Stimulated activated CD8-positive, alpha-beta memory T cell treated with anti-CD3 and anti-CD28 coated beads, Interleukin-12 subunit alpha, Interleukin-12 subunit beta, amount 100 ng/mL, for 1 hour (primary cell): ENCODE measurements at places on chromosomes 5 and 9.

- DNase-seq: no peak
Observed at GRCh38 chr5:38451074-38451725, 105.2 kb downstream of the LIFR start.

DNA sequence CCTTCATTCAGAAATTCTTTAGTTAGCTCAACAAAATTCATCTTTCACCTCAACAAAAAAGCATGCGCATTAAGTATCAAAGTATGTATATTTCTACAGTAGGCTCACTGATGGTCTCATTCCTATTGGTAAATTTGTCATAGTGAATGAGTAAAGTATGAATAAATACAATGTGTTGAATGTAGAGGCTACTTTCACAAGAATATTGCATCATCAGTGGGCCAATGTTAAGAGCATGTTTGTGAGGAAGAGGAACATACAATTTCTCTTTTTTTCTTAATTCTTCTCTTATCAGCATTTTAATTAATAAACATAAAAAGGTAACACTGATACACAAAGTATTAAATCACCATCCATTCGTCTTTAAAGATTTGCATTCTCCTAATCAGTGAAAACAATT is 505.1 kb downstream of the CETN3 start:
- no peak for DNase-seq

DNA sequence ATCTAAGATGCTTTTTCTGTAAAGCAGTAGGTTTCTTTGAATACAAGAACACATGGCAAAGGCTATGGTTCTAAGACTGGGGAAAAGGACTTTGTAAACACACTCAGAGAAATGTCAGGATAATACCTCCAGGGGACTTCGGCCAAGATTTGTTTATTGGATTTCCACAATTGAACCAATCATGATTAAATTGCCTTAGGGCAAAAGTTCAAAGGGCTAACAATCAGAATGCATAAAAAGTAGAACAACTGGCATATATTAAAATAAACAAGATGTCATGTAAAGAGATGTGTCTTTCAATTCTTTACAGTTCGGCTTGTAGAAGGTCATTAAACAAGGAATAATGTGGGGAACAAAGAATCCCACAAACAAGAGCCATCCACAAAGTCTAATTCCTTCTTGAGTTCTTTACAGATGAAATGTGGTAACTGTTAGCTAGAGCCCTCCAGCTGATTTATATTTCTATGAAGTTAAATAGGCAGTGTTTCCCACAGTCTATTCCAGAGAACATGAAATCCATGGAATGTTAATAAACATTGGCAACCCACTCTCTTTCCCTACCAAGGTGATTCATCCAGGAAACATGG is 565.5 kb downstream of the ZNF608 start:
- DNase-seq: no peak

GRCh38 chr5:153573326-153574033 is 83.0 kb downstream of the GRIA1 start:
- DNase-seq: no peak

DNA sequence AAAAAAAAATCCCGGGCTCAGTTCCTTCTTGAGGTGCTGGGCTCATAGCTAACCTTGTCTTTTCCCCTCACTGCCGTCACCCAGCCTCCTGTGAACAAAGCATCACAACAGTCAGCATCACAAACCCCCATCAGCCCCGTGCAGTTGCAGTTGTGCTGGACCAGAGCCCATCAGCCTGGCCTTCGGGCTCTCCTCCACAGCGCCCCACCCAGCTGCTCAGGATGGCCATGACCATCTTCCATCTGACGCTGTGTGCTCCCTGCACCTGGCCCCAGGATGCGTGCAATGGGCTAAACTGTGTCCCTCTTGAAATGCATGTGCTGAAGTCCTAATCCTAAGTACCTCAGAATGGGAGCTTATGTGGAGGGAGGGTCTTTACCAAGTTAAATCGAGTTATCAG is 48.1 kb downstream of the NSUN2 start:
- no peak for DNase-seq

- no peak for DNase-seq
Observed at GRCh38 chr9:129702589-129703520, 37.4 kb downstream of the PRRX2 start.

- DNase-seq: no peak
Observed at GRCh38 chr5:80588858-80589540, 18.9 kb upstream of the ANKRD34B start.

GRCh38 chr5:76204191-76204590 is 121.0 kb downstream of the SV2C start:
- DNase-seq: no peak

DNA sequence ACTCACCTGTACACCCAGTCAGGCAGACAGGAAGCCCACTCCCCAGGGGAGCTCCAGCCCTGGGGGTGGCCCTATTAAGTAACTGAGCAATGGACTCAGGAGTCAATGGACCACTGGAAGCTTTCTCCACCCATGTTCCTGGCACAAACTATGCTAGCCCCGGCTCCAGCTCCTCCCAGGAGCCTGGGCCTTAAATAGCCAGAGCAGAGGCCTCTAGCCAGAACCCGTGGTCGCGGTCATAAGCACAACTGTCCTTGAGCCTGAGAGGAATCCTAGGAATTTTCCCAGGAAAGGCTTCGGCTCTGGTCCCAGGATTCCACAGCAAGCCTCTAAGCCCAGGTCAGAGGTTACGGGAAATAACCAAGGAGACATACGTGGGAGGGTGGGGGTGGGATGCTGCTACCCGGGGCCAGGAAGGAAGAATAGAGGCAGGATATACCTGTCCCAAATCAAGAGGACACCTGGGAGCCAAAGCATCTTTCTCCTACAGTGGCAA is 5.5 kb downstream of the SEPTIN8 start:
- no peak for DNase-seq

- DNase-seq: no peak
Observed at GRCh38 chr5:36630201-36631145, 24.1 kb downstream of the SLC1A3 start.

- no peak for DNase-seq
Observed at GRCh38 chr5:122312591-122313406, 762 bp downstream of the SNCAIP start.

DNA sequence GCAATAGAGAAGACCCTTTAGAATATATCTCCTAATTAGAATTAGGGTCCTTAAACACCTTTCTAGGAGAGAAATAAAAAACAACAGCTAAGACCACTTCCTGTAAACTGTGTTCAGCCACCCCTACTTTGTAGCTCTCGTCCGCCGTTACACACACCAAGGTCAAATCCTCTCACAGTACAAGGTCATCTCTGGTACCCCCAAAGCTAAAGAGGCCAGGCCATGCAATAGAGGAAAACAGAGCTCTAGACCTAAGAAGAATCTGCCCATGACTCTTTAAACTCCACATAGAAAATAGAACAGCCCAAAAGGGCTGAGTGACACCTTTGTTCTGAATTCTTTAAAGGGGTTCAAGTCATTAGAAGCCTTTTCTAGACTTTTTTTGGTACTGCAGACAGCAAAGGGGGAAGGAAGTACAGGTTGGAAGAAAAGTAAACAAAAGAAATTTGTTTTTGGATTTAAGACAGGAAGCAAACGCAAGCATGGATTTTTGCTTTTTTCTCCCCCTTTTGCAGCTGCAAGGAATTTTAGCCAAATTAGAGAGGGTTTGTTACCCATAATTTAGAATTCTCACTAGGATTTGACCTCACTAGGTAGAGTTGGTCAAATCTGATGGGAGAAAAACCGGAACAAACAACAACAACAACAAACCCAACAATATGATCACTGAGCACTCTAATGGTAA is 13.4 kb upstream of the FANCC start:
- DNase-seq: no peak

DNA sequence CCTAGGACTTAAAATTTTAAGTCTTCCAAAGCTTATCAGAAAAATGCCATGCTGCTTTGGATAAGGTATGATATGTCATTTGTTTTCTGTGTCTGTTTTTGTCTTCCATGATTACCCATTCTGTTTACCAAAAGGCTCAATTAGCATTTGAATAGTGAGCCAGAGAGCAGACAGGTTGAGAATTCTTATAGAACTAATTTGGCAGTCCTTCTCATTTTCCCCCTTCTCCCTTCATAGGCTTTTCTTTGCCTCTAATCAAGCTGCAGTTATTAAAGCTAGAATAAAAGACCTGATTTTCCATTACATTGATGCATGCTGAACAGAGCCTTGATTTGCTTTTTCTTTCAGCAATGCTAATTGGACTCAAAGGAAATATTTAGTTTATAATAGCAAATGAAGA is 993.0 kb downstream of the MAT2B start:
- DNase-seq: no peak

DNA sequence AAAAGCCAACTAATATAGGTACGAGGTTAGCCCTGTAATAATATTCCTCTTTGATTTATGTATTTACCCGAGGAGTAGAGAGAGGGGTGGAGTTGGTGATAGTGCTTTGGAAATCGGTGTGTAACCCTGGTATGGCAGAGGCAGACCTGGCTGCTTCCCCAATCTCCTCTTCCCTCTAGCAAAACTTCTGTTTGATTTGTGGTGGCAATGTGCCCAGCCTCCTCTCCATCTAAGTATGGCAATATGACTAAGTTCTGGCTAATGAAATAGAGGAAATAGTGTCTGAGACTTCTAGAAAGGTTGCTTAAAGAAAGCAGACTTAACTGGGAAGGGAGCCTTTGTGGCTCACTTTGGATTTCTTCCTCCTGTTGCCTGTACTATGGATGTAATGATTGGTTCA is 491.1 kb downstream of the ENC1 start:
- no peak for DNase-seq

GRCh38 chr5:144085381-144085780 is 85.1 kb downstream of the YIPF5 start:
- DNase-seq: no peak

DNA sequence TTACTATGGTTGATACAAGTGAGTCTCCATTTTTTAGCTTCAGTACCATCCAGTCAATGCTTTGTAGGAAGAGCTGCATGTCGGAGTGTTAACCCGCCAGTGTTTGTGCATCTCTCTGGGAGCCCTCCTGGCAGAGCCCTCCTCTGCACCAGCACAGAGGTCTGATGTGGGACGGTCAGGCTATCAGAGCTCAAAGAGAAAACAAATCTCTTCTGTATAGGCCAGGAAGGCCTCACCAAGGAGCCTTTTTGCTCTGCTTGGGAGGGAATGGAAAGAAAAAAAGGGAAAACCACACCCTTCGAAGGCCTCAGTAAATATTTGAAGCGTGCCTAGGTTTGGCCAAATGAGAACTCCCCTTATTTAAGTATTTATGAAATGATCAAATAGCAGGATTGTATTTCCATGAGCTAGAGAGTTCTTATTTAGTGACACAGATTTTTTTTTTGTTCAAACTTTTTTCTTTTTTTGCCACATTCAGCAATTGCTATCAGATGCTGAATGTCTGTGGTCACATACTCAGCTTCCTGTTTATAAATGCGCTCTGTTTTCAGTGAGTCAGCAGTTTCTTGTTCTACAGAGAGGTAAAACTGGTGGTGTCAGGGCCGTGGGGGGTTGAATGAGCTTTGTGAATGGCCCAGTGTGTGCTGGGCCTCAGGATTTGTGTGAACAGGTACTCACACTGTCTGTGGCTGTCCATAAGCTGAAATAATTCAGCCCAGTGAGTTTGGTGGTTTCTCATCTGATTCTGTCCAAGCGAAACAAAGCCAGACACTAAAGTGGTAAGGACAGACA is 226.6 kb downstream of the SNX18 start:
- peak; percentile 24 for DNase-seq
